Epithelial cell of proximal tubule (primary cell): ENCODE measurements at places on chromosomes 4 and X. TPM values are rescaled to one million over a fixed set of nuclear protein-coding genes. Genes with fewer than 3 reads are reported as not detected.

DNA sequence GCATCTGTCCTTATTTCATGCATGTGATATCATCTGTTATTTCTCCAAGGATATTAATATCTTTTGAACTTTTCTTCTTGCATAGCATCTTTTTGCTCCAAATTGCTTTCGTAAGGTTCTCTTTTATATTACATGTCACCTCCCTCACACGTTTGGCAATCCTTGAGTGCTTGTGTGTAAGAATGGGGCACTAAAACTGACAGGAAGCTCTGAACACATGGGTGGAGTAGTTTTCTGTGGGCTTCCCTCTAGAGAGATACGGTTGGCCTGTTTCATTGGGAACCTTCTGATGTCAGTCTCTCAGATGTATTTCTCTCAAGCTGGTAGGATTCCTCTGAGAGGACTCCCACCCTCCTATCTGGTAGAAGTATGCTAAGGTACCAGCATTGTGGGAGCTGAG is 223.0 kb downstream of the MID1 start:
- DNase-seq, result no peak

DNA sequence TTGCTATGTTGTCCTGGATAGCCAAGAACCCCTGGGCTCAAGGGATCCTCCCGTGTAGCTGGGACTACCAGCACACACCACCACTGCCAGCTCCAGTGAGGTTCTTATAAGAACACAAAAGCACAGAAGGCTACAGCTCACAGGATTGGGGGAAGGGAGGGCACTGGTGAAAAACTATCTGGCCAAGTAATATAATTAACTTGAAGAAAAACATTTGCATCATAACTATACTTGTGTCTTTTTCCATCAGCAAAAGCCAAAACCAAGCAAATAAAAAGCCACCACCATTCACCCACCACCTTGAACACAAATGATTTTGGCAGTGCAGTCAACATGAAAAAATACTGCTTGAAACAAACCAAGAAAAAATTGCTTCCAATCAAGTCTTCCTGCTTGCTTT is 188.2 kb downstream of the MAML3 start:
- no peak for DNase-seq

Gene GALNTL6
- total RNA-seq, result not detected in 2 replicates

DNA sequence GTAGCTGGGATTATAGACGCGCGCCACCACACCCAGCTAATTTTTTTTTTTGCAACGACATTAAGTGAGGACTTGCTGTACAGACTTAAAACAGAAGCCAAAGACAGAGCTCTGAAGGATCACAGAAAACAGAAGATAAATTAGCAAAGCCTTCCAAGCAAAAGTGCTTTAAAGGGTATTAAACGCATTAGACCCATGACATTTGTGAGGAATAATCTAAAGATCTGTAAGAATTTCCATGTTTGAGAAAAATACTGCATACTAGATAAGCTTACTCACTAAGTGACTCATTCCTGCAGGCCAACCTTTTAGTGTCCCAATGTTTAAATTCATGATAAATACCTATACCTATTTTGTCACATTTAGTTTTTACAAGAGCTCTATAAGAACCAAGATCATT is 27.4 kb downstream of the SMARCA1 start:
- DNase-seq, result no peak

Gene SUPT20HL1
- total RNA-seq, result not detected in 2 replicates

DNA sequence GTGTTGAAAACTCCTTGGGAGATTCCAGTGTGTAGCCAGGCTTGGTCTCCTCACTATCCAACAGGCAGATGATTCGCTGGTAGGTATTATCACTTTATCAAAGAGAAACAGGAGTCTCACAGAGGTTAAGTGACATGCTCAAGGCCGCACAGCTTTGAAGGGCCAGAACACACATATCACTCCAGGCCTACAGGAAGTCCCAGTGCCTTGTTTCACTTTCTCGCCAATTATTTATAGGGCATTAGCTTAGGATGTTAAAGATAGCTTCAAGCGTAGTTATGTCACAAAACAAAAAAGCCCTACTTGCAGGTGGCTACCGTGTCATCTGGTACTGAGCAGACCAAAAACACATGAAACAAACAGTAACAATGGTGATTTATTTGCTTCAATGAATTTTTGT is 13.2 kb downstream of the ATP8A1 start:
- no peak for DNase-seq

GRCh38 chr4:146155152-146155724 is 20.3 kb upstream of the LSM6 start:
- no peak for DNase-seq

GRCh38 chr4:82587826-82588540 is 26.2 kb upstream of the TMEM150C start:
- DNase-seq, result no peak

DNA sequence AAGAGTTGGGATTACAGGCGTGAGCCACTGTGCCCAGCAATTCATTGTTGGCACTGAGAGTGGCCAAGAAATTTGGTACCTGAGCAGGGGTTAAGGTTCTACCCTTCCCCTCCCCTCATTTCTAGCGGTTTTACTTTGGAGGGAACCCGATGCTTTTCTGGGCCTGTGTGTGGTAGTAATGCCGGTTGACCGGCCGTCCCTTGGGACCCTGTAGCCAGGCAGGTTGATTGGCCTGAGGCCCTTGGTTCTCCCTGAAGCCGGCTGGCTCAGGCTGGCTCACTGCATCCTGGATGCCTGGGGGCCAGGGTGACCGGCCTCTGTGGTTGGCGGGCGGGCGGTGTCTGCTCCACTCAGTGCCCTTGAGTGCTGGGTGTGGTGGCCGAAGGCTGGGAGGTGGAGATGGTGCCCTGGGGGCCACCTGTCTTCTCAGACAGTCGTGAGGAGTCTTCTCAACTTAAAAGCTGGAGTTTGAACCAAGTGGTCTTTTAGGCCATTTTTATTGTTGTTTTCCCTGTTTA is 45.6 kb downstream of the RGS12 start:
- no peak for DNase-seq

Gene MND1
- 15.2 and 30.0 TPM in 2 replicates for total RNA-seq

Gene TRAM1L1
- total RNA-seq, result 2.5 and 2.7 TPM in 2 replicates

DNA sequence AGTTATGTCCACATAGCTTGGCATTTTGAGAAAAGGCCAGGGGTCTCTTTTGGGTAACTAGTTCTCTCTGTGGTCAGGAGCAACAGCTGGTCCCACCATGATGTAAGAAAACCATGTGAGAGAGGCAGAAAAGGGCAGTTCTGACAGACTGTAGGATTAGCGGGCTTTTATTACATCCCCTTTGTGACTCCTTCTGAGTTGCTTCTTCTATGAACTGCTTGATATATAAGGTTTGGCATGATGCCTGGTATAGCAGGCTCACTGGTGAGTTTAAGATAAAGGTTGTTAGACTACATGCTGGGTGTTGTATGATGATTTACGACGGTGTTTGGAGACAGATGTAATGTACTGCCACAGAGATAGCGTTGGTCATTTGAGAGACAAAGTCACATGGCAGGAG is 2308.1 kb upstream of the AGA start:
- DNase-seq, result no peak

Gene GATA1
- not detected in 2 replicates for total RNA-seq

- no peak for DNase-seq
Observed at GRCh38 chr4:85713005-85713404, 238.1 kb downstream of the ARHGAP24 start.

- DNase-seq, result no peak
Observed at GRCh38 chrX:153765138-153766079, 1.4 kb downstream of the PLXNB3 start.

GRCh38 chr4:153179100-153179499 is 25.1 kb upstream of the TRIM2 start:
- DNase-seq, result no peak

Gene SAP30
- total RNA-seq, result 32.6 and 34.0 TPM in 2 replicates

Gene GABRE
- 2.5 and 4.8 TPM in 2 replicates for total RNA-seq

DNA sequence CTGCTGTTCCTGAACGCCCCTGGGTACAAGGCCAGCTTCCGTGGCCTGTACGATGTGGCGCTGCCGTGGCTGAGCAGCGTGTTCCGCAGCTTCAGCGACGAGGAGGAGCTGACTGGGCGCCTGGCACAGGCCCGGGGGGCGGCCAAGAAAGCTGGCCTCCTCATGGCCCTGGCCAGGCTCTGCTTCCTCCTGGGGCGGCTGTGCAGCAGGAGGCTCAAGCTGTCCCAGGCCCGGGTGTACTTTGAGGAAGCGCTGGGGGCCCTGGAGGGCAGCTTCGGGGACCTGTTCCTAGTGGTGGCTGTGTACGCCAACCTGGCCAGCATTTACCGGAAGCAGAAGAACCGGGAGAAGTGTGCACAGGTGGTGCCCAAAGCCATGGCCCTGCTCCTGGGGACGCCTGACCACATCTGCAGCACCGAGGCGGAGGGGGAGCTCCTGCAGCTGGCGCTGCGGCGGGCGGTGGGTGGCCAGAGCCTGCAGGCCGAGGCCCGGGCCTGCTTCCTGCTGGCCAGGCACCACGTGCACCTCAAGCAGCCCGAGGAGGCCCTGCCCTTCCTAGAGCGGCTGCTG is 28.2 kb downstream of the SH3TC1 start:
- DNase-seq, result no peak

- DNase-seq, result no peak
Observed at GRCh38 chrX:34848281-34848680, 94.3 kb upstream of the FAM47B start.

- no peak for DNase-seq
Observed at GRCh38 chr4:152257601-152258066, 278.3 kb downstream of the FBXW7 start.

Gene HSD17B10
- 99.2 and 102 TPM in 2 replicates for total RNA-seq

DNA sequence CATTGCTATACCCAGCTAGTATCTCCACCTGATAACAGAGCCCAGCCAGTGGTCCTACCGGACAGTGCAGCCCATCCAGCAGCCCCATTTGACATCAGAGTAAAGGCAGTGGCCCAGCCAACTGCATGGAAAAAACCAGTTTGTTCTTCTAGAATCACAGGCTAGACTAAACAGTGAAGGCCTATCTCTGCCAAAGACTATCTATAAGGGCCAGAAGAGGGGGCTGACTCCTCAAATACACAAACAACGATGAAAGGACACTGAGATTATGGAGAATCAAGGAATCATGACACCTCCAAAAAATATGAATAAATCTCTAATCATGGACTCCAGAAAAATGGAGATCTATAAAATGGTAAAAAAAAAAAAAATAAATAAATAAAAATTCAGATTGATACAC is 546.4 kb upstream of the HTR2C start:
- DNase-seq, result no peak

Gene CLGN
- total RNA-seq, result 7.7 and 8.1 TPM in 2 replicates

Gene SUPT20HL2
- not detected in 2 replicates for total RNA-seq

- DNase-seq, result no peak
Observed at GRCh38 chr4:93183576-93183975, 645.0 kb upstream of the ATOH1 start.

Gene BEX1
- total RNA-seq, result 9.1 and 13.7 TPM in 2 replicates

Gene FOXO4
- 2.7 and 4.7 TPM in 2 replicates for total RNA-seq

DNA sequence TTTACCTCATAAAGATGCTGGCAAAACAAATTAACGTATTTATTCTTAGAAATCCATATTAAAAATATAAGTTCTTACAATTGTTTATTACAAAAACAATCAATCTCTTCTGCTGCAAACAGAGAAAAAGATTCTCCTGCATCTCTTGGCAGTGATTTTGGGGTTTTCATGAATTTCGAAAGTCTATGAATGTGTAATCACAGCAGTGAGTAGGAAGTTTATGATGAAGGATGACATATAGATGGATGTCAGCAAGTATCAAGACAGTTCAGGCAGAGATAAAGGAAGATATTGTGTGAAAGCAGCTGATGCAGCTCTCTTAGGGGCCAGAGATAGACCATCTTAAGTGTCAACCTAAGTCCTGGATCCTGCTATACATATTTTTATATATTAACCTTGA is 196.9 kb upstream of the BANK1 start:
- DNase-seq, result no peak

Gene GNPDA2
- total RNA-seq, result 8.5 and 15.0 TPM in 2 replicates

- DNase-seq, result no peak
Observed at GRCh38 chrX:48779399-48779798, 7.0 kb upstream of the GATA1 start.

Gene XG
- not detected in 2 replicates for total RNA-seq

Gene RNF128
- 0.36 and 1.2 TPM in 2 replicates for total RNA-seq

Gene FATE1
- total RNA-seq, result not detected in 2 replicates

DNA sequence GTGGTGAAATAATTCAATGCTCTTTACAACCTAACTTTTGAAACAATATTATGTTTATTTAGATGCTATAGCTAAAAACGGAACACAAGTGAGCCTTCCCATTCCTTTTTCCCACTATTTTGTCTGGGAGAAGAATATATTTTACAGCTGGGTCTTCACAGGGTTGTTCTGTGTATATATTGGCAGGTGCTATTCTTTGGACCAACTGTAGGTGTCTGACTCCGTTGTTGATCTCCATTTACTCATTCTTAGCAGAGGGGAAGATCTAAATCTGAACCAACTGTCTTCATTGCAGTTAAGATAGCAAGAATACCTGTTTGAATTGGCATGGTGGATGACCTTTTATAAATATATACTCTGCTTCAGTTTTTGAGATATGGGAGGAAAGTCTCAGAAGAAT is 257.4 kb downstream of the CFAP299 start:
- no peak for DNase-seq

GRCh38 chrX:153060095-153060445 is 3.8 kb downstream of the PNMA3 start:
- no peak for DNase-seq

Gene H2BW2
- not detected in 2 replicates for total RNA-seq

Gene RPA4
- total RNA-seq, result 0.65 TPM in 1 of 2 replicates, not detected in the other

- DNase-seq, result no peak
Observed at GRCh38 chr4:184402239-184402638, 72.1 kb downstream of the IRF2 start.

Gene PHF8
- 8.5 and 10.9 TPM in 2 replicates for total RNA-seq

GRCh38 chrX:120794525-120794975 is 81.1 kb downstream of the CT47B1 start:
- no peak for DNase-seq

Gene USP51
- total RNA-seq, result 0.80 and 1.0 TPM in 2 replicates

Gene HPGD
- total RNA-seq, result 2.8 and 3.8 TPM in 2 replicates

GRCh38 chrX:13487731-13488505 is 81.5 kb upstream of the EGFL6 start:
- peak; percentile 41 for DNase-seq

DNA sequence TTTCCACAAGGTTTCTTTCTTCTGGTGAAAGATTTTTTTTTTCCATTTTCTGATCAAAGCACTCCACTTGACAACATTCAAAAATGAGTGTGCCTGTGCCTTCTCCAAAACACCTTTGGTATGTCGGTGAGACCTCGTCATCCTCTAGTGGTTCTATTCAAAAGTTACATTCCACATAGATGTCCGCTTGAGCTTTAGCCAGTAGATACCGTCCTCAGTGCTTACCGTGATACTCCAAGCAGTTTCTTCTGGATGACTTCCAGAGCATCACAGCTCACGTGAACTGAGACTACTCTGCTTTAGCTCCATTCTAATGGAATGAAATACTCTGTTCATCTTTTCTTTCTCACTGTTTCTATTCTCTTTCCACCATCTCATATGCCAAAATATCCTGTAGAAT is 38.2 kb upstream of the VEGFC start:
- no peak for DNase-seq

Gene MEPE
- total RNA-seq, result not detected in 2 replicates

Gene ZNF732
- 2.4 and 2.8 TPM in 2 replicates for total RNA-seq

DNA sequence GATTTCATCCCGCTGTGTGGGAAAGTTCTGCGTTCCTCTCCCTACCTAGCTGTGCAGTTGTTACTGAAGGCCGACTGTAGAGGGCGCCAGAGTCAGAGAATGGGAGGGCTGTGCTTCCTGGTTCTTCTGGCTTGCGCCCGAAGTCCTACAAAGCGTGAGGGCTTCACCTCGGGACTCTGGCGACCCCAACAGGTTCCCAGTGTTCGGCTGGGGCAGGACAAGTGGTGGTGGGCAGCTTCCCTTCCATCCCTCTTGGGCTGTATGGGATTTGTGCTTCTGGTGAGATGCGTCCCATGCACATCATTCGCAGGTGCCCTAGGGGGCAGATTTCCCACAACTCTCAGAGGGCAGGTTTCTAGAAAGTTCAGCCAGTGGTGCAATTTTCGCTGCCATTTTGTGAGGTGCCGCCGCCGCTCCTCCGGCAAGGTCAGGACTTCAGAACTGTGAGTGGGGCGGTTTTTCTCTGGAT is 27.3 kb downstream of the CT45A1 start:
- DNase-seq, result no peak
